ENCODE measurements at places on chromosomes 3 and 15.
A peak's percentile ranks its signal among the peaks of the same experiment; 100 is the strongest.

GRCh38 chr15:99682455-99682854, 50.8 kb downstream of the LYSMD4 start:
- peak; percentile 14 for DNase-seq

- no peak for DNase-seq
Measured at GRCh38 chr3:103082501-103082900, 647.7 kb downstream of the ZPLD1 start.

DNA sequence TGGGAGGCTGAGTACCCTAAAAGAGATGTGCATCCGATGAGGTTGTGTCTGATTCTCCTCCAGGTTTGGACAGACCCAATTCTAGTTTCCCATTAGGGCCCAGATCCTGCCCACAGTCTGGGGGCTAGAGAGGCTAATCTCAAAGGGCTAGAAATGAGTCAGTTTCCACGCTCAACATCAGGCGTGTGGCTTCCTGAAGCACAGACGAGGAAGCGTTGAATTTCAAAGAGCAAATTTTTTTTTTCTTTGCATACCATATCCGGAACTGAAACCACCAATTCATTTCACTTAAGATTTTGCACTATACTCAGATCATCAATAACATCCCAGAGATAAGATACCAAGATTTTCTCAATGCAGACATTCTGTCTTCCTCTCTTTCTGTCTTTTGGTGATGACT, 173.8 kb upstream of the BCL6 start:
- no peak for DNase-seq

- DNase-seq = no peak
Measured at GRCh38 chr3:73500321-73500720, 124.4 kb downstream of the PDZRN3 start.

GRCh38 chr15:71393383-71393782, 278.1 kb downstream of the THSD4 start:
- DNase-seq = no peak

DNA sequence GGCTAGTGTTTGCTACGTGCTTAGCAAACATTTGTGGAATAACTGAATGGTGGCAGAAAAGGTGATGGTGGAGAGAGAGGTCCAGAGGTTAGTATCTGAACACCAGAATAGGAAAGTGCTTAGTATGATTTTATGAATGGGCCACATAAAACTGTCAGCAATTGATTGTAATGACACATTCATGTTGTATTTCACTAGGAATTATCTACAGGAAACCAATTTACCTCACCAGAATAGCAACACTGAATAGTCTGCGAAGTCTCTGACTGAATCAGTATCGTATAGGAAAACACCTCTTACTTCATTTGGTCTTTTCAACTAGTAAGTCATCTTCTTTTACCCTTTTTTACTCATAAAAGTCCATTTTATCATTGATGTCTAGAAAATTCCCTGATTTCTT, 8.2 kb upstream of the ATP11B start:
- no peak for DNase-seq

DNA sequence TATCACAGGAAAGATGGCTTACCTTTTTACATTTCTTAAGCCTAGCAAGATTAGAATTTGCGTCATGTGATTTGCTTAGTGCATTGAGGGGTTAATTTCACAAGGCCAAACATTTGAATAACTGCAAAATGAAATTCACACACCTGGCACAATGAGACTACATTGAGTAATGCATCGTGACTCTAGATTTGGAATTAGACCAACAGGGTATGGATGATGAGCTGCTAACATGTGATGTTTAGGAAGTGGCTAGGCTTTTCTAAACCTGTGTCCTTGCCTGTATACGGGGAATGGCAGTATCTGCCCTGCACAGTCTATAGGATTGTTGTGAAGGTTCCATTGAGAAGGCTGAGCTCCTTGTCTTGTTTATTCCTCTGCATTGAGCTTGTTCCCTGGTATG, 160.1 kb downstream of the MFSD1 start:
- DNase-seq = no peak

GRCh38 chr15:94844538-94845389, 613.4 kb downstream of the MCTP2 start:
- no peak for DNase-seq

- no peak for DNase-seq
Measured at GRCh38 chr3:153749070-153749610, 372.1 kb upstream of the ARHGEF26 start.

DNA sequence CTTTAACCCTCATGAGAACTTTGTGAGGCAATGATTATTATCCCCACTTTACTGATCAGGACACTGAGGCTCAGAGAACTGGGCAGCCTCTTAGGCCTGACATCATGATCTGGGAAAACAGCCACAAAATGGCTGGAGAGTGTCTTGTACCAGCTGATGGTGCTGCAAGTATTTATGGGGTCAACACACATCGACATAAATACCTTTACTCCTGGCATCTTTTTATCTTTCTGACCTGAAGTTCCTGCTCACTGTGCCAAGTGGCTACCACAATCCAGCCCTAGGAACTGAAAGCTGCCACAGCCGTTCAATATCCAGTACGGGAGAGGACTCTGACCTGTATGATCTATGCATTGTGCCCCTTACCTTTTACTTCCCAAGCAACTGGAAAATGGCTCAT, 29.2 kb upstream of the MUC13 start:
- no peak for DNase-seq

DNA sequence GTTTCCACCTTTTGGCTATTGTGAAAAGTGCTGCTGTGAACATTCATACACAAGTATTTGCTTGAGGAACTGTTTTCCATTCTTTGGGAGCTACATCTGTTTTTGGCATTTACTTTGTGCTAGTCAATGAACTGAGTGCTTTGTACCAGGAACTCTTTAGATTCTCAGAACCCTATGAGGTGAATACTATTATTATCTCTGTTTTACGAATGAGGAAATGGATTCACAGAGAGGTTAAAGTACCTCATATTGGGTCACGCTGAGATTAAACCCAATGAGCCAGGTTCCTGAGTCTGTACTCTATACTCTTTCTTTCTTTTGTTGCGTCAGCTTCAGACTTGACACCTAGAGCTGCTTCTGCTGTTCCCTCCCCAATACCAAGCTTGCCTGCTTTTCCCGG, 358.1 kb downstream of the CNTN4 start:
- DNase-seq = no peak

DNA sequence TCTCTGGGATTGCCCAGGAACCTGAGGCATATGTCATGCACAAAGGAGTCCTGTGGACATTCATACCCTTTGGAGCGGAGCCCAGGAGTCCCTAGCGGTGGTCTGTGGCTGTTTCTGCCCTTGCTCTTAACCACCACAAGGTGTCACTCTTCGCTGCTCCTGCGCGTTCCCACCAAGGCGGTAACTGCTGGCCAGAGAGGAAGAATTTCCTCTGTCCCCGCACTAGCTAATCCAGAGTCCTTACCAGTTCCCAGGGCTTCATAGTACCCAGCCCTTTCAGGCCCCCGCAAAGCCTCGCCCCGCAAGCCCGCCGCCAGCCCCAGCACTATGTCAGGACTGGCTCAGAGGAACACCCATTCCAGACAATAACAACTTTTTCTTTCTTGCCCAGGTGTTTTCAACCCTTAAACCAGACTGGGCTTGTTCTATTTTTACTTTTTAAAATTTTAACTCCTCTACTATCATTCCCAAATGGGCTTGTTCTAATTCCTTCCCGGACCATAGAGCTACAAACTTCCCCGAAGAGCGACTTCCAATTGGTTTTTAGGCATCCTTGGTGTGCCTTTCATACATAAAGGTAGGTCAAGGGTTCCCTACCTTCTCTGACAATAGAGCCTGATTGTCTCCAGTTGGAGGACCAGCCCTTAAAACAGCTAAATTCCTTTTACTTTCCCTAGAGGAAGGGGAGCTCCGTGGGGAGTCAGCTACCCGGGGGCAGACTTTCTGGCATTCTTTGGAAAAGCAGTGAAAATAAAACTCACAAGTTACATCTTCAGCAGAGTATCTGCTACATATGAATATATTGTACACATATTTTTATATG, 31.8 kb upstream of the ZNF774 start:
- peak; percentile 66 for DNase-seq

DNA sequence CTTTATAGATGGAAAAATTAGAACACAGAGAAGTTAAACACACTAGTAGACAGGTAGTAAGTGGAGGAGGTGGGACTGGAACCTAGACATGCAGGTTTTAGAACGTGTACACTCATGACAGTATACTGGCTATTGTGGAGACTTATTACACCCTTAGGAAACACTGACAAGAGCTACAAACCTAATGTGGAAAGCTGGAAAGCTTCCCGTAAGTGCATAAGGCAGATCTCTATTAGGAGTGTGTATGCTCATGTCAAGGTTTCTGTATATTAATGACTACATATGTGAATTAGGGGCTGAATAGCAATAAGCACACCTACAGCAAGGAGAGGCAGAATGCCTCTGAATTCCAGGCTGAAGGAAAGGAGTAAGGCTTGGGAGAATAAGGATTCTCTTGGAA, 82.6 kb upstream of the SLC24A5 start:
- no peak for DNase-seq

DNA sequence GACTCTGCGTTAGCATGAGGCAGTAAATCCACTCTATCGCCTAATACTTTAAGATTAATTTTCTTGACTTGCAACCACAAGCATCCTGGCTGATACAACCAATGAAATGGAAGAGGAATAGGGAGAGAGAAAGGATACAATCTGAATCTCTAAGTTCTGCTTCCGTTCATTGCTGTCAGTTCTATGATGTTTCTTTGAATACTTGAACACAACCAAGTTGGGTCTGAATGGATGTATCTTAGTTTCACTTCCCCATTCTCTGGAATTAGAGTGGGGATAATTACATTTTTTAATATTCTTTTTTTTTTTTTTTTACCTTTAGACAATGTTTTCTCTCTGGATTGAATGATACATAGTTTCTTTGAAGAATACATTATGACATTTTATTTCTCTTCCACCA, 22.9 kb downstream of the PDE8A start:
- DNase-seq = no peak

- no peak for DNase-seq
Measured at GRCh38 chr3:192843723-192844485, 73.8 kb downstream of the MB21D2 start.

DNA sequence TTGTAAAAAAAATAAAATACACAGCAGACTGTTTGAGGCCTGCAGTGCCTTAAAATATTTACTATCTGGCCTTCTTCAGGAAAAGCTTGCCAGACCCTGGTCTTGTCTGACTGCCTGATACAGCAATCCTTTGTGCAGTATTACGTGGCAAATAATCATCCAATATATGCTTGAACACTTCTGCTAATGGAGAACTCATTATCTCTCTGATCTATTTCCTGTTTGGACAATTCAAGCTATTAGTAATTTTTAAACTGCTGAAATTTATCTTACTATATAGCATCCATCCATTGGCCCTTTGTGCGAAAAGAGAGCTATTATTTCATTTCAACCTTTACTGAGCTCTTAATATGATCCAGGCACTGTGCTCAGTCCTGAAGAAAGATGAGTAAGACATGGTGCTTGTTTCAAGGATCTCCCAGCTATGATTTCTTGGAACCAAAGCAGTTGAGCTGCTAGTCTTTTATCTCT, 15.9 kb downstream of the ATG7 start:
- DNase-seq = no peak

GRCh38 chr3:197289726-197290125, 8.7 kb downstream of the DLG1 start:
- no peak for DNase-seq

- DNase-seq = no peak
Measured at GRCh38 chr3:186613637-186614265, 891 bp downstream of the AHSG start.

GRCh38 chr3:188720215-188720614, 451.6 kb upstream of the TPRG1 start:
- no peak for DNase-seq

DNA sequence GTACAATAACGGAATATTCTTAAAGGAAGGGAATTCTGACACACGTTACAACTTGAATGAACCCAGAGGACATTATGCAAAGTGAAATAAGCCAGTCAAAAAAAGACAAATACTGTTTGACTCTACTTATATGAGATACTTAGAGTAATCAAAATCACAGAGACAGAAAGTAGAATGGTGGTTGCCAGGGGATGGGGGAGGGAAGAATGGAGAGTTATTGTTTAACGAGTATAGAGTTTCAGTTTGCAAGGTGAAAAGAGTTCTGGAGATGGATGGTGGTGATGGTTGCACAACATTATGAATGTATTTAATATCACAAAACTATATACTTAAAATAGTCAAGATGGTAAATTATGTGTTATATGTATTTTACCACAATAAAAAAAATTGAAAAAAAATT, 112.9 kb upstream of the ARHGEF3 start:
- no peak for DNase-seq

DNA sequence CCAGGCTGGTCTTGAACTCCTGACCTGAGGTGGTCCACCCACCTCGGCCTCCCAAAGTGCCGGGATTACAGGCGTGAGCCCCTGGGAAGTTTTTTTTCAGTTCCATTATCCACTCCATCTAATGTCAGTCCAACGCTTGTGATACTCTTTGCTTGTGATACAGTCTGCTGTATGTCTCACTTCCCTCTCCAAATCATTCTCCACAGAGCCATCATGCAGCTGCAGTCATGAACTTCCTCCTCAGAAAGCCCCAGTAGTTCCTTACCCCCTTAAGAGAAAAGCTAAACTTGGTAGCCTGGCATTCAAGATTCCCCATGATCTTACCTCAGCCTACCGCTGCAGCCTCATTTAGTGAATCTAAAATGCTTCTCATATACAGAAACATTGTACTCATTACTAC, 2.3 kb downstream of the ARPC4 start:
- DNase-seq = no peak

DNA sequence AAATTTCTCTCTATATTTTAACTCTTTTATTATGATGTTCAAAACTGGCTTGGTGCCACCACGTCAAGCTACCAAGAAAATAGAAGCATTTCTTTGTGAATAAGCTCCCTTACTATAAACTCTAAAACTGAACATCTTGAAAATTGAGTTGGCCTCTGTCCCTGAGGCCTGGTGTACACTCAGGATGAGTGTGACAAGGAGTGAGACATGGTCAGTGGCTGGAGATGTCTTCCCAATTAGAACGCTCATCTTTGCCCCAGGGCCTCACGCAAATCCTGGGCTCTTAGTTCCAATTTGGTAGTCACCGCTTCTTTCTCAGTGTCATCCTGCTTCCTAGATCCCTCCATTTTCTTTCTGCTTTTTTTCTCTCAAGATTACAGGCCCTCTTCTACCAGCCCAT, 26.2 kb downstream of the SLC2A2 start:
- DNase-seq = no peak

- DNase-seq = peak; percentile 23
Measured at GRCh38 chr15:57138349-57138788, 219.9 kb downstream of the TCF12 start.

- DNase-seq = no peak
Measured at GRCh38 chr3:61948699-61949305, 387.4 kb downstream of the PTPRG start.

DNA sequence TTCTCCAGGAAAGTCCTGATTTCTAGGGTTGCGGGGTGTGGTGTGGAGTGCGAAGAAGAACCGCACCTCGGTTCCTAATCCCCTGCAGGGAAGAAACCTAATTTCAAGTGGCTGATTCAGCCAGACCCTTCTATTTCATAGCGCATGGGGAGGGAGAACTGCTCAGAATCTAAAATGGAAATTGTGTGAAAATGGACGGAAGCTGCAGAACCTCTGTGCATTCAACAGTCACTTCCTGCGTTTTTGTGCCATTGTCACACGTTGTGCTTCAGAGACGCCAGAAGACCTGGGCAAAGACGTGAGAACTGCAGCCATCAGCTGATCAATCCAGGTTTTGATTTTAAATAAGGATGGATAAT, 1.2 kb downstream of the SIDT1 start:
- no peak for DNase-seq
